Mucosa of gallbladder (tissue), 1 donor: ENCODE measurements at places on chromosomes 16 and 17. TPM values are rescaled to one million over a fixed set of nuclear protein-coding genes. Genes with fewer than 3 reads are reported as not detected.

The TEKT1 gene
- total RNA-seq = not detected

- DNase-seq = no peak
Measured at GRCh38 chr17:61389670-61390478, 9.8 kb upstream of the TBX2 start.

- DNase-seq = no peak
Measured at GRCh38 chr17:73588301-73588846, 55.9 kb downstream of the SDK2 start.

GRCh38 chr16:72825912-72826621 is 221.9 kb downstream of the ZFHX3 start:
- no peak for DNase-seq

The CLDN6 gene
- 1.1 TPM for total RNA-seq

GRCh38 chr17:45338023-45338781 is 21.4 kb upstream of the MAP3K14 start:
- DNase-seq = no peak

The SULT1A2 gene
- total RNA-seq = 1.1 TPM

GRCh38 chr17:48546137-48546923 is 1.4 kb upstream of the HOXB2 start:
- no peak for DNase-seq

GRCh38 chr17:56528696-56529095 is 64.8 kb upstream of the NOG start:
- DNase-seq = no peak

GRCh38 chr17:12230481-12231354 is 210.0 kb downstream of the MAP2K4 start:
- DNase-seq = no peak

The C16orf86 gene
- 6.4 TPM for total RNA-seq

DNA sequence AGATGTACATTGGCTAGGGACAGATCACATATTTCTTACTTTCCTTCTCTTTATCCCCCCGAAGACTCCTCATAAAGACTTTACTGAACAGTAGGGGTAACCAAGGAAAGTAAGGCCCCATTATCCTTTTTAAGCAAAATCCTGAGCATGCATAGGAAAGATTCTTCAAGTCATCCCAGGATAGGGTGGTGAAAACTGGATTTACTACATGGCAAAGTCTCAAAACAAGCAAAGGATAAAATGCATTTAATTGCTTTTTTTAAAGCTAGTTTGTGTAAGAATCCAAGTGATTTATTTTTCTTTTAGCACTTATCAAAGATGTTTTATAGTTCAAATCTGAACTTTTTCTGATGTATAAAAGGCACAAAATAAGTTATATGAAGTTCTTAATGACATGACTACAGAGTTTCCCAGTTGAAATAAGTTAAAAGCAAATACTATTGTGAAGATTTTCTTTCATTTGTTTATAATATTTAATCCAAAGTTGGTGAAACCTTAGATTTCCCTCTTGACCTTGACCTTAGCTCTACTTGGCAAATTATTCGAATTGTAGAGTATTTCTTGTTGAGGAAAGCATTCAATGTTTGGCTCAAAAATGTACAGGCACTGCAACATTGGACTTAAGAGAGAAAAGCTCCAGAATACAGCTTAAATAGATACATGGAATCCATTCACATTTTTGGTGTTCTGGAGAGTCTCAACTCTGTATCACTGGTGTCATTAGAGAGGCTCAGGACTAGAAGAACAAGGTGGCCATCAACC is 104.3 kb downstream of the ABCA8 start:
- no peak for DNase-seq

DNA sequence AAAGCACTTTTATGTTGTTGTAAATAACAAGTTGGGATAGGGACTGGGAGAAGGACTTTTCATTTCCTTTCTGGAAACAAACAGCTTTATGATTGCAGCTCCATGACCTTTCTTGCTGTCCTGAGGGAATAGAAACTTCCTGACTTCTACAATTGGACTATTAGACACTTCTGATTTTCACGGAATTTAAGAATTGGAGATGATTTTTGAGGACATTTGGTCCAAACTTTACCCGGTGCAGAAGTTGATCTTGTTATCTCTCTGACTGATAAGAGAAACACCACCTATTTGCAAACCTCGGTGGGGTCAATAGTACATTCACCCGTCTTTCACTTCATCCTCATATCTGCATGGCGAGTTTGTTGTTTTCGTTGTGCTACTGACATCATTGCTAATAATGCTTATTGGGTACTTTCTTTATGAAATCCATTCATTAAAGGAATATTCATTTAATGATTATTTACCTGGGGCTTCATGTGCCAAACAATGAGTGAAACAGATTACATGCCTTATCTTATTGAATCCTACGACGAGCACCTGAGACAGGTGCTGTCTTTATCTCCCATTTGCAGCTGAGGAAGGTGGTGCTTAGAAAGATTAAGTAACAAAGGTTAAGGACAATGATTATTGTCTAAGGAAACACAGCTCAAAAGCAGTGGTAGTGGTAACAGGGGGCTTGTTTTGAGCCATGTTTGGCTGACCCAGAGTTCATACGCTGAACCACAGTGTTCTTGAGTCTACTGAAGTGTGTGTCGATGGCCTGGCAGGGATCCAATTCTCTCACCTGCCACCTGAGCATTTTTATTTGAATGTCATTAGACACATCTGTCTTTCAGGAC is 176.9 kb upstream of the FAM20A start:
- no peak for DNase-seq

GRCh38 chr17:3873862-3874261 is 19.0 kb downstream of the CAMKK1 start:
- DNase-seq = no peak

GRCh38 chr17:69534235-69534621 is 119.7 kb downstream of the MAP2K6 start:
- no peak for DNase-seq

- DNase-seq = no peak
Measured at GRCh38 chr17:74737299-74738050, 419 bp downstream of the RAB37 start.

The PPM1D gene
- total RNA-seq = 17.0 TPM

- DNase-seq = no peak
Measured at GRCh38 chr17:28174352-28175046, 132.0 kb downstream of the NLK start.

DNA sequence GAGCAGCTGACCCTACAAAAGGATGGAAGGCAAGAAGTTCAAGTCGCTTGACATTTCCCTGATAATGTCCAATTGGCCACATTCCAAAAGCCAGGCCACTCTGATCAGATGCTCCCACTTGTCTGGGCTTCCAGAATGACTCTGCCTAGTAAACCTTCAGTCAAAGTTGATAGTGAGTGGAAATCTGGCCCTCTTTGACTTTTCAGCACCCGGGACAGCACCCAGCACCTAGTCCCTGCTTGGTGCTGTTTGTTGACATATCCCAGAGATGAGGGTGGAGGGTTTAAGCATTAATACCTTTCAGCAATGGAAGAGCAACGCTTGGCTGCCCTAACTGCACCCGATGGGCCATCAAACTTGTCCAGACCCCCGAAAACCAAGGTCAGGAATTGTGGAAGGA is 131.3 kb downstream of the AIPL1 start:
- peak; percentile 15 for DNase-seq

The DDX52 gene
- 21.7 TPM for total RNA-seq

- DNase-seq = no peak
Measured at GRCh38 chr16:8763899-8764298, 33.5 kb downstream of the TMEM186 start.

DNA sequence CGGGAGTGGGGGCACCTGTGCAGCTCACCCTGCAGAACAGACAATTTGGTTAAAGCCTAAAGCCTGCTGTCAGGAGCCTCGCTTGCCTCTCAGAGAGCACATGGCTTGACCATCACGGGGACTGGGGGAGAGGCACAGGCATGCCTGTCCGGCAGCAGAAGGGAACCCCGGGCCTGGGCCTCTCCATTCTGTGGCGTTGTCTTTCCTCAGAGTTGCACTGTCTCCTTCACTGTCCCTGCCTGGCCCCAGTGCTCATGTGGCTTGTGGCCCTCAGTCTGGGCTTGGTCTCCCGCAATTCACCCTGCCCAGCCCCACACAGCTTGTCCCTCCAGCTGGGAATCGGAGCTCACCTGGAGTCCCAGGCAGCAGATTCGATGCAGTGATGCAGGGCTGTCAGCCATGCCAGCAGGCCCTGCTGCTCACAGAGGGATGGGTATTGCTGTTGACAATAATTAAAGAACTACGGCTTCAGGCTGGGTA is 189.9 kb downstream of the SEC14L1 start:
- DNase-seq = no peak

- DNase-seq = no peak
Measured at GRCh38 chr17:50518384-50519023, 10.3 kb downstream of the MYCBPAP start.

DNA sequence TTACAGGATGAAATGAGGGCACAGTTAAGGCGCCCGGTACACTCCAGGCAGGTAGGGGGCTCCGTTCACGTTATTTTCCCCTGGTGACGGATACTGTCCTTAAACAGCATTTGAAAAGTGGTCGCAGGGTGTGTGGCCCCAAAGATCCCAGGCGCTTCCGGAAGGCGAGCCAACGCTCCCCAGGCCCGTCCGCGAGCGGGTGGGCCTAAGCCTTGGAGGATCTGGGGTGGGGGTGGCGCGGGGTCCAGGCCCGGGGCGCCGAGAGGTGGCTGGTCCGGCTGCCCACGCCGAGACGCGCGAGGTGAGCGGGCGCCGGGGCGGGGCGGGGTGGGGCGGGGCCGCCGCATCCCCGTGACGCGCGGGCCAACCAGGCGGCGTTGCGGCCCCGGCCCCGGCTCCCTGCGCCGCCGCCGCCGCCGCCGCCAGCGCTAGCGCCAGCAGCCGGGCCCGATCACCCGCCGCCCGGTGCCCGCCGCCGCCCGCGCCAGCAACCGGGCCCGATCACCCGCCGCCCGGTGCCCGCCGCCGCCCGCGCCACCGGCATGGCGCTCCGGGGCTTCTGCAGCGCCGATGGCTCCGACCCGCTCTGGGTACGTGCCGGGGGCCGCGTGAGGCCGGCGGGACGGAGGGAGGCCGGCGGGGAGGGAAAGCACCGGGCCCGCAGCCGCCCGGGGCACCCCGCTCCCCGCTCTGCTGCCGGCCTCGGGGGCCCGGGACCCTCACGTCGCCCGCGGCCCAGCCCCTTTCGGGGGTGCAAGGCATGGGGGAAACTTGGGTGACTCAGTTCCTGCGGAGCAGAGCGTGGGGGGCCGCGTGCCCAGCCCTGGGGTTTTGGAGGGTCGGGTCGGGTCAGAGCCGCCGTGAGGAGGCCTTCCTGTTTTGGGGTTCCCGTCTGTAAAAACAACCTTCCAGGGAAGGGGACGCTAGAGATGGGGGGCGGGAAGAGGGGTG is at the start of gene ABCC1:
Gene ABCC1 (plus strand): TSS at position 407 of the 951 bp plus-strand sequence. CDS start 136 bp downstream, at position 543.
- no peak for DNase-seq

The SCGB1C2 gene
- not detected for total RNA-seq

- no peak for DNase-seq
Measured at GRCh38 chr16:57732714-57733113, 2.9 kb upstream of the KATNB1 start.

The TAT gene
- total RNA-seq = 2.5 TPM

- no peak for DNase-seq
Measured at GRCh38 chr17:64129515-64129764, 504 bp downstream of the ERN1 start.

GRCh38 chr17:561116-561515 is 153.5 kb downstream of the VPS53 start:
- DNase-seq = no peak

- peak; percentile 16 for DNase-seq
Measured at GRCh38 chr16:56408379-56409098, 16.8 kb downstream of the AMFR start.

DNA sequence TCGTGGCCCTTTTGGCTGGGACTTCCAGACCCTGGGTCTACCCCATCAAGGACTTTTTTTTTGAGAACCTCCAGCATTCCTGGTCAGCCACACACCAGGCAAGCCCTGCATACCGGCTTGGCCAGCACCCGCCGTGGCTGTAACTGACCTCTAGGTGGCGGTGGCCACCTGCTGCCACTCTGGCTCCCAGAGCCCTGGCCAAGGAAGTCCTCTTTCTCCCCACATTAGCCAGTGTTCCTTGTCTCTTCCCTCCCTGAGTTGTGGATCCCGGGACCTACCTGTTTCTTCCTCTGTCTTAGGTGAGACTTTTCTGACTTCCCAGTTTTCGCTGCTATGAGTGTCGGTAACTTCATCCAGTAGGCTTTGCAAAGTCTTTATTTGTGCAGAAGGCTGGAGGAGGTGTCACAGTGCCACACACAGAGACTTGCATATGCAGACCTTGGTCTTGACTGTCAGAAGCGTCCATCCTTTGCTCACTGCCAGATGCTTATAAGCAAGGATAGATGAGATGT is 348.3 kb downstream of the CPPED1 start:
- DNase-seq = peak; percentile 47

GRCh38 chr16:52568983-52569690 is 22.2 kb upstream of the TOX3 start:
- DNase-seq = no peak

DNA sequence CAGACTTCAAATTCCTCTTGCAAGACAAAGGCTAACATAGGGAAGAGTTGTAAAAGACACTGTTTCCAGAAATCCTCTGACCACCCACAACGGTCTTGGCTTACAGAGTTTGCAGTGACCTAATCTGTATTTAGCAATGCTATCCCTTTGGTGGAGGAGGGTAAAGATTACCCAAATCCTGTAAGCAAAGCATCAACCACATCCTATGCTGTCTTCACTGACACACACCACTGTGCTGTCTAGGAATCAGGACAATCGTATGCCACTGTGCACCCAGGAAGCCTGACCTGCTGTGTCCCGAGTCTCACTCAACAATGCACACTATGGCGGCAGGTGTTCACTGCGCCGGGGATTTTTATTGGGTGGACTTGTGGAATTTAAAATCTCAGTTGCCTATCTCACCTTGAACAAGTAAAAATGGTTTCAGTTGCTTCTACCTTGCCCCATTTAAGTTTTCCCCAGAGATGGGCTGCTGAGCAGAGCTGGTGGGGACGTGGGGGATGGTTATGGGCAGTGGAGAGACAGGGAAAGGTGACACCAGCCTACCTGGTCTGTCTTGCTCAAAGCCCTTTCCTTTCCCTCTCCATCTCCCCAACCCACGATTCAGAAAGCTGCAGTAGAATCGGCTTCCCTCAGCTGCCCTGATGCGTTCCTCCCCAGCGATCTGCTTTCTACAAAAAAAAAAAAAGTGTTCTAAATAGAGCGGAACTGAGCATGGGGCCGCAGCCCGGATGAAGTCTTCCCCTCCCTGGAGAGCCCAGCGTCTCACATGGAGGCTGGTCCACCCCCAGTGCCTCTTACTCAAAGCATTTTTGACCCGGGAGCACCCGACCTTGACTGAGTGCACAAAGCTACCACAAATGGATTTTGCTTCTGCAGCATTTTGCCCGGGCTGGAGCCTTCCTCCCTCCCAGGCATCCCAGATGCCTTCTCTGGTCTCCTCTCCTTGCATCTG is 271.5 kb downstream of the SOX9 start:
- no peak for DNase-seq

The AIPL1 gene
- total RNA-seq = not detected

GRCh38 chr16:57846078-57846697 is 43.9 kb upstream of the KIFC3 start:
- DNase-seq = no peak

The SOX8 gene
- total RNA-seq = 1.4 TPM

The KCNG4 gene
- total RNA-seq = not detected

GRCh38 chr17:16584273-16584995 is 15.4 kb upstream of the ZNF287 start:
- DNase-seq = peak; percentile 94
